Caco-2 (cell line): ENCODE measurements at places on chromosomes 1 and 21. TPM values are rescaled to one million over a fixed set of nuclear protein-coding genes. Genes with fewer than 3 reads are reported as not detected.

GRCh38 chr1:211735208-211736170, 60.1 kb upstream of the NEK2 start:
- peak; percentile 40 for DNase-seq

Gene CELA2B
- not detected in 2 replicates for total RNA-seq

- DNase-seq = no peak
These were observed 56.6 kb downstream of the ZNF281 start for GRCh38 chr1:200353232-200353631.

DNA sequence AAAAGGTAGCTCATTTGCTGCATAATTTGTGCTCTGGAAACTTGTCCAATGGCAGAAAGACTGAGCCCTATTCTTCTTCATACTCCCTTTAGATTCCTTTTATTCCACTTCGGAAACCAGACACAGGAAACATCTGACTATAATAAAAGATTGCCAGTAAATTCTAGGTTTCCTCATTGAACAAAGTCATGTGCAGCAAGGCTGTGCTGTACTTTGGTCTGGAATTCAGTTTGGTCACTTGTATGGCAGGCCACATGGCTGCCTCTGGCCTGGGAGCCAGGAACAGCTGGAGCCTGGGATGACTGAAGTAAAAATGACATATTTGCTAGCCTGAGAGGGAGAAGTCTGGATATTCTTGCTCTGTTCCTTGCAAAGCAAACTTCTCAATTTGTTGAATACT, 79.6 kb downstream of the ST3GAL3 start:
- DNase-seq = peak; percentile 13

DNA sequence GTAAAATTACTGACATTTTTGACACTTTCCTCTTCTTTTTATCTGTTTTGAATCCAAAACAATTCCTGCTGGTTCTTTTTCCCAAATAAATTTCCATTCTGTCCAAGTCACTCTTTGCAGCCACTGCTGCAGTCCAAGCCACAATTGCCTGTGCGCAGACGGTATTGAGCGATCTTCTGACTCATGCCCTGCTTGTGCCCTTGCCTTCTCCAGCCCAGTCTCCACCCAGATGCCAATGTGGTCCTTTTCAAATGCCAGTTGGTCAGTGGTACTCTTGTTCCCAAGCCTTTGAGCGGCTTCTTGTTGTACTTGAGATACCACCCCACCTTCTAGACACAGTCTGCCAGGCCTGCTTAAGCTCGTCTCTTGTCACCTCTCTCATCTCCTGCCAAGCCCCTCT, 78.9 kb downstream of the CAMTA1 start:
- no peak for DNase-seq
